ENCODE measurements at places on chromosomes 1 and 21.

GRCh38 chr1:53270873-53271272, 32.6 kb upstream of the MAGOH start:
- DNase-seq, result no peak

GRCh38 chr1:21865943-21866706, 54.1 kb downstream of the LDLRAD2 start:
- no peak for DNase-seq

DNA sequence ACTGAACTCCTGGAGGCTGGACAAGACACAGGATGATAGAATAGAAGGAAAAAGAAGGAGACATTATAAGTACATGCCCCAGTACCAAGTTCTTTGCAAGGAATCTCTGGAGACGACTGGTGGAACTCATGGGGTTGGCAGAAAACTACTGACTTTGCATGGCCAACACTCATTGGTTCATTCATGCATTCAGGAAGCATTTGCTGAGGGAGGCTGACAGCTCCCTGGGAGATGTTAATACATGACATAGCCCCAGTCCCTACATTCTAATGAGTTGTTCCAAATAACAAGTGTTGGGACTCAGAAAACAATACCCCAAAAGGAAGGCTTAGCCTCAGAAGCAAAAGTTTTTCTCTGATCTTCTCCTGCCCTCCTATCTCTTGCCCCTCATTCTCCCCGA, 172.8 kb upstream of the IRF2BP2 start:
- DNase-seq, result no peak

- DNase-seq, result no peak
These were observed 12.5 kb downstream of the CDC7 start for GRCh38 chr1:91513160-91513559.

GRCh38 chr21:22804151-22804550, 1805.9 kb downstream of the NCAM2 start:
- no peak for DNase-seq

GRCh38 chr1:150596095-150596892, 16.9 kb upstream of the MCL1 start:
- DNase-seq, result no peak

DNA sequence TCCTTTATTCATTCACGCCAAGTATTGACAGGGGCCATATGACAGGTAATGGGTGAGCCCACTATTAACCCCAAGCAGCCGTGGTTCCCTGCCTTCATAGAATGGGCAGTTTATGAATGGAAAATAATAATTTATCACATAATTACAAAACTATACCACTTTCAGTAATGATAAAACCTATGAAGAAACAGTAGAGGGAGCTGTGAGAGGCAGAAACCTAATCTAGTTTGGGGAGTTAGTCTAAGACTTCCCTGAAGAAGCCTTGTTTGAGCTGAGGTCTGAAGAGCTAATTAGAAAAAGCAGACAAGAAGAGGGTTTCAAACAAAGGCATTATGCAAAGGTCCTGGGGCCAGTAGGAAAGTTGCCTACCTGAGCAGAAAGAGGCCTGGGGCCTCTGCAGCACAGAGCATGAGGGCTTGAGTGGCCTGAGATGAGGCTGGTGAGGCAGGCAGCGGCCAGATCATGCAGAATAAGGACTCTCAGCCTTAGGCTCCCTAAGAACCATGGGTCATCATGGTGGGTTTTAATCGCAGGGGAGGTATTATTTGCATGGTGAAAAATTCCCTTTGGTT, 142.8 kb downstream of the ATG4C start:
- DNase-seq, result no peak

DNA sequence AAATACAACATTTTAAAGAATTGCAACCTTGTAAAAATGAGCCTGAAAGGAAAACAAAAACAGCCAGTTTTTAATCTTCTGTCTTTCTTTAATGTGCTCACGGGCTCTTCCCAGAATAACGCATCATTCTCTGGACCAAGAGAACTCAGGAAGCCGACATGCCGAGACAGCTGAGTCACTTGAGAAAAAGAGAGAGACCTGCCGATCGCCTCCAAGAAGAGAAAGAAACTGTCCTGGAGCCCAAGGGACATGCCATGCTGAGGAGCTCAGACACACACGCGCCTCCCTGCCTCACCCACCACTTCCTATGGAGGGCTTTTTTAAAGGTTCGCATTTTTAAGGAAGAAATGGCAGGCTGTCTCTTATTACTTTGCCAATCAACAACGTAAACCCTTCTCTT, 176.4 kb downstream of the ZNF281 start:
- no peak for DNase-seq

GRCh38 chr1:30883389-30884172, 25.0 kb downstream of the SDC3 start:
- no peak for DNase-seq

- DNase-seq, result no peak
These were observed 52.6 kb downstream of the ZNF644 start for GRCh38 chr1:90969241-90969640.

GRCh38 chr1:18752409-18752808, 107.1 kb downstream of the TAS1R2 start:
- DNase-seq, result no peak

GRCh38 chr21:37331411-37331810, 35.2 kb upstream of the DYRK1A start:
- no peak for DNase-seq

DNA sequence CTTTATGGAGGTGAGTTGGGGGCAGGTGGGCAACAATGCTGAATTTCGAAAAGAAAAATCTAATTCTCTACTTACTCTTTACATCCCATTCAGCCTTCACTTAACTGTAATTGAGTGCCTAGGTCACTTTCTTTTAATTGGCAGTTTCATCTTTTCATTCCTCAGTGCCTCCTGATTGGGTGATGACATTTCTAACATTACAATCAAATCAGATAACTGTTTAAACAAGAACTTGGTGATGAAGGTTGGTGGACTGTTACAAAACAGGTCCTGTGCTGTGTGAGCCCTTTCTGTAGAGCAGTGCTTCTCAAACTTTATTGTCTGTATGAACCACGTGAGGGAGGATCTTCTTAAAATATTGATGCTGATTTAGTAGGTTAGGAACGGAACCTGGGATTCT, 40.1 kb upstream of the KCNQ4 start:
- DNase-seq, result no peak

All from lower lobe of right lung (tissue), 2 donors.